T-helper 22 cell (primary cell): ENCODE measurements at places on chromosomes 6 and 20.

- no peak for DNase-seq
Measured at GRCh38 chr6:79640146-79641111, 9.3 kb downstream of the SH3BGRL2 start.

DNA sequence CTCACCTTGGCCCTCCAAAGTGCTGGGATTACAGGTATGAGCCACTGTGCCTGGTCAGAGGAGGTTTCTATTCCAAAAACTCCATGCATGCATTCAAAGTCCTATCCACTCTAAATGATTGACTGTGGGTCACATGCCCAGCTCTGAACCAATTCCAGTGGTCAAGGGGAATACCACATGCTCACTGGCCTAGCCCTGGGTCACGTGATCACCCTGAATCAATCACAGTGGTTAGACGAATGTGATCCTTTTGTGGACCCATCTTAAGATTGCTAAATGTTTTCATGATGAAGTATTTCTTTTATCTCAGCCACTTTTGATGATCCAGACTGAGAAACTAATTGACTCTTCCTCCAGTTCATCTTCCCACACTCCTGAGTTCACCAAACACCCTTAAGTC is 475.8 kb downstream of the PREX1 start:
- no peak for DNase-seq

DNA sequence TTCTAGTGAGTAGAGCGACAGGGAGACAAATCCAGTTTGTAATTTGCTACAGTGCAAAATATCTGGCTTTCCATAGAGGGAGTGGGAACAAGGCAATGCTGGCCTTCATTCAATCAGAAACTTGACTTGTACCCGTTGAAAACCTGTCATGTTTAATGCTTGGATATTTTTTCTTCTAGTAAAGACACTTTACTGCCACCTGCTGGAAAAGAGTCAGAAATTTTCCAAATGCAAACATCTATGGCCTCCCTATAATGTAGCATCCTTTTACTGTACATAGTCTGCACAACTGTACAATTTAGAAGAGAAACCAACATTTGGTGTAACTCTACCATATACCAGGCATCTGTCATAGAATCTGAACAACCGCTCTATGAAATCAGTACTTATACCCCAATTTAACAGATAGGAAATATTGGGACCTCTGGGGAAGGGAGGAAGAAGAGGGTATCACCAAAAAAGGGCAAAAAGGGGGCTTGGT is 16.7 kb upstream of the TBC1D20 start:
- no peak for DNase-seq

DNA sequence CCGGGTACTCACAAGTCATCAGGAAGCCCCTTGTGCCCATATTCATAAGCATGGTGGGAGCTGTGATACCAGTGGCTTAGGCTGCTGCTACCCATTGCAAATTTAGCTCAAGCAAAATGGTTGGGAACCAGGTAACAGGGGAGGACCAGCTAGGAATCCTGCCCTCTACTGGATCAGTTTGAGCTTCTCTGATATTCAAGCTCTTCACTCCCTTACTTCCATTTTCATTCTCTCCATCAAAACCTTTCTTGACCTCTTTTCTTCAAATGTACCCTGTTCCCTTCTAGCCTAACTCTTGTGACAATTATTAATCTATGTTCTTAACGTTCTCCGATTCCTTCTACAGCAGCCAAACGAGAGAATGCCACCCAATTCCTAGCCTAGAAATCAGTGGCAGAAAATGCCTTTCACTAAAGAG is 9.7 kb downstream of the NOL7 start:
- DNase-seq: no peak

DNA sequence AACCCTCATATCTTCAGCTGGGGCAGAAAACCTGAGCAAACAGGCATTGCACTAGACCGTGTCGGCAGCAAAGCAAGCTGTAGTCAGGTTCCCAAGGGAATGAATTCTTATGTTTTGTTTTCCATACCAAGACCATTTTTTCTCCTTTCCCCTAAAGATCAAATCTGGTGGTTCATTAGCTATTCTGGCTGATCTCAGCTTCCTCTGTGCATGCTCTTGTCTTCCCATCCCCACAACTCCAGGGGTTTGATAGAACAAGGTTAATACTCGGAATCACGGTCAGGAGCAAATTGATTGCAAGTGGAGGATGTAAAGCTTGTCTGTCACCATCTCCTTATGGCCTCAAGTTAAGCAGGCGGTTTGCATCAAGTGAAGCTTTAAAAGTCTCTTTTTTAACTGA is 778.8 kb downstream of the KIF16B start:
- DNase-seq: no peak

DNA sequence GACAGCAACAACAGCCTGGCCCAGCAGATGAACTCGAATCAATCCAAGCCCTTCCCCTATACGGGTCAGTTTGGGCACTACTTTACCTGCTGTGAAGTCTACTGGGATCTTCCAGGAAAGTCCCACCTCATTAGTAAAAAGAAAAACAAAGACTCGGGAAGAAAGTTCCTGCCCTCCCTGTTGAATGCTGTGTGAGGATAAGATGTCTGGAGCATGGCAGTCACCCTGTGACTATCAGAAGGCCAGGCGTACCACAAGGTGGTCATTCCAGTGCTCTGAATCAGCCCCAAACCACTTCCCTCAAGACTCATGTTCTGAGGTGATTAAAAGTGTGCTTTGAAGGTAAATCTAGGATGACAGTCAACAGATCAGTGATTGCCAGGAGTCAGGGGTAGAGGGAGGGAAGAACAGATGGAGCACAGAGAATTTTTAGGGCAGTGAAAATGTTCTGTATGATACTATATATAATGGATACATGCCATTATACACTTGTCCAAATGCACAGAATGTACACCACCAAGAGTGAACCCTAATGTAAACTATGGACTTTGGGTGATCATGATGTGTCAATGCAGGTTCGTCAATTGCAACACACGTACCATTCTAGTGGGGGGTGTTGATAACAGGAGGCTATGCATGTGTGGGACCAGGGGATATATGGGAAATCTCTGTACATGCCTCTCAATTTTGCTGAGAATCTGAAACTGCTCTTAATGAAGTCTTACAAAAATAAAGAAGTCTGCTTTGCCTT is 14.7 kb downstream of the FKBP1A start:
- DNase-seq: no peak
